ENCODE measurements at places on chromosomes 16 and 17.
A peak's percentile ranks its signal among the peaks of the same experiment; 100 is the strongest.

GRCh38 chr16:53726625-53727024, 22.7 kb downstream of the FTO start:
- no peak for DNase-seq

- no peak for DNase-seq
These were observed 18.4 kb downstream of the NAGPA start for GRCh38 chr16:5015351-5015750.

- no peak for DNase-seq
These were observed 7.6 kb downstream of the DNAJA3 start for GRCh38 chr16:4433228-4433627.

GRCh38 chr16:81189100-81189664, 49.3 kb upstream of the BCO1 start:
- DNase-seq, result peak; percentile 94

DNA sequence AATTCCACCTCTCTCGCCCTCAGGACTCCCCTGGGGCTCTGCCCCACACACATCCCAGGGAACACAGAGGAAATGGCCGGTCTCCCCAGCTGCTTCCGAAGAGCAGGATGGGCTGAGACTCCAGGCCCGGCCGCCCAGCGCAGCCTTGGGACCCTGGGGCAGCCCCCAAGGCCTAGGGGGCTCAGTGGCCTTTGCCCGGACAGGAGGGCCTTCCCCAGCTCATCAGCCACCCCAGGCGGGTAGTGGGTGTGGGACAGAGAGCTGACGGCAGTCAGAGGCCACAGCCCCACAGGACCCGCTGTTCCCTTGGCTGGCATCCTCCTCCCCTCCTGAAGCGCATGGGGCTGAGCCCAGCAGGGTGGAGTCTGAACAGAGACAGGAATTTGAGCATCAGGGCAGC, 6.2 kb upstream of the CBFA2T3 start:
- DNase-seq, result no peak

DNA sequence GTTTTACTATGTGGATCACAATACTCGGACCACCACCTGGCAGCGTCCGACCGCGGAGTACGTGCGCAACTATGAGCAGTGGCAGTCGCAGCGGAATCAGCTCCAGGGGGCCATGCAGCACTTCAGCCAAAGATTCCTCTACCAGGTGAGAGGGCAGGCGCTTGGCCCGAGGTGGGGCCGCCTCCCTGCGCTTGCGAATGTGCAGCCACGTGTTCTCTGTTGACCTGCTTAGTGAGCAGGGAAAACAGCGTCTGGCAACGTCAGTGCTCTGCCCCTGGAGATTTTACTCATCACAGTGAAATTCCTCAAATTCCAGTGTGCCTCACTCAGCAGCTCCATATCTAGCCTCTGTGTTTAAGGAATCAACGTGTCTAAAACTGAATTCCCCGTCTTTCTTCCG, 33.4 kb upstream of the CLEC18A start:
- DNase-seq, result no peak

- DNase-seq, result no peak
These were observed 13.3 kb upstream of the HOXB2 start for GRCh38 chr17:48558057-48558830.
